ENCODE measurements at places on chromosomes 5 and 9. TPM values are rescaled to one million over a fixed set of nuclear protein-coding genes. Genes with fewer than 3 reads are reported as not detected.

DNA sequence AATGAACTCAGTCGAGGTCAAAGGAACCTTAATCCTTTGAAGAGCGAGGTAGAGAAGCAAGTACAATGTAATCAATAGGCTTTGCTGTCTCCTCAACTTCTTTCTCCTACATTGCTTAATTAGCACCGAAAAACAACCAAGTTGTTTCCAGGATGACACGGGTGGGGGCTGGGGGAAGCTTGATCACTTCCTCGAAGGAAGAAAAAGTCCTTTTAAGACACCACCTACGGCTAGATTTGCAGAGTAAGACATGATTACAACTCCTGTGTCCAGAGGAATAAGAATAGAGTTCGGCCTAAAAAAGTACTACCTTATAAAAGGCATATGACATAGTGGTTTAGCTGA is 811 bp upstream of the ARRDC3 start:
- DNase-seq: no peak

GRCh38 chr9:69171517-69171916 is 2.6 kb upstream of the TJP2 start:
- no peak for DNase-seq

GRCh38 chr9:129665814-129666520 is 520 bp downstream of the PRRX2 start:
- no peak for DNase-seq

DNA sequence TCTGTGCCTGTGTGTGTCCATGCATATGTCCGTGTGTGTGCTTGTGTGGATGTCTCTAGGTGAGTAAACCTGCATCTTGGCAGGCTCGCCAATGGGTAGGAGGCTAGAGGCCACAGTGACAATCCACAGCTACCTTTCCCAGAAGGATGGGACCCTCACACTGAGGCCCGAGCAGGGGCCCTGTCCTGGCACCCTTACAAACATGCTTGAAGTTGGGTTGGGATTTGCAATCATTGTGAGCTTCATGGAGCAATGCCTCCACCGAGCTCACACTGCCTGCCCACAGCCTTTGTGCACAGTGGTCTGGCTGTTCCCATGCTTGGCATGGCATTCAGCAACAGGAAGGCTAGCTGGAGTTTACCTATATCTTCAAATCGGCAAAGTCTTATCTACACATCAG is 311.1 kb upstream of the IRX1 start:
- DNase-seq: no peak

GRCh38 chr9:98494852-98495251 is 213.9 kb downstream of the GABBR2 start:
- no peak for DNase-seq

DNA sequence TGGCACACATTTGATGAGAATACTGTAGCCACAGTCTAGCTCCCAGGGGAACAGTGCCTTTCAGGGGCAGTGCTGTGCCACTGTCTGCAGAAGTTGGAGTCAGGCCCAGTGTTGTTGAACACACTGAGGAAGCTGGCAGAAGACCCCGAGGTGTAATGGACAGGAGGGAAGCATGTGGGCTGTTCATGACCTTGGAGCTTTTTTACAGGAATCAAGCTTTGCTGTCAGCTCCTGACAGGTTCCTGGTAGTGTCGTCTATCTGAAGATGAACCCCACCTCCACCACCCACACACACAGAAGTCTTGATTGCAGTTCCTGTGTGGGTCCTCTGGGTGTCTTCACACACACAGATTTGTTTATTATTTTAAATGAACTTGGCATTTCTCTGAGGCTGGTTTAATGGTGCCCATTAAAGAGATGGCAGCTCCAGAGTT is 40.3 kb upstream of the TNFAIP8 start:
- no peak for DNase-seq

DNA sequence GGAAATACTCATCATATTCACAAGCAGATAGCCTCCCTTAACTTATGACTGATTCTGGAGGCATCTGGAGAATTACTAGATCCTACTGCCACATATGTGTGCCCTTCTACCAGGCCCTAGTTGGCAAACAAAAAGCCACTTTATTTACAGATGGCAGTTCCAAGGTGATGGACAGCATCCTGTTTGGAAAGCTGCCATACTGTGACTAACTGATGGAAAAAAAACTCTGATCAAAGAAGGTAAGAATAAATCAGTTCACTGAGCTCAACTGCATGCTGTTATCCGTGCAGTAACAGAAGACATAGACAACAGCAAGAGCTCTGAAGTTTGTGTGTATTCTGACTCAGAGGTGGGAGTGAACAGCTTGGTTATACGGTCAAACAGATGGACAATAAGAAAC is 279.8 kb upstream of the POU5F2 start:
- DNase-seq: no peak

DNA sequence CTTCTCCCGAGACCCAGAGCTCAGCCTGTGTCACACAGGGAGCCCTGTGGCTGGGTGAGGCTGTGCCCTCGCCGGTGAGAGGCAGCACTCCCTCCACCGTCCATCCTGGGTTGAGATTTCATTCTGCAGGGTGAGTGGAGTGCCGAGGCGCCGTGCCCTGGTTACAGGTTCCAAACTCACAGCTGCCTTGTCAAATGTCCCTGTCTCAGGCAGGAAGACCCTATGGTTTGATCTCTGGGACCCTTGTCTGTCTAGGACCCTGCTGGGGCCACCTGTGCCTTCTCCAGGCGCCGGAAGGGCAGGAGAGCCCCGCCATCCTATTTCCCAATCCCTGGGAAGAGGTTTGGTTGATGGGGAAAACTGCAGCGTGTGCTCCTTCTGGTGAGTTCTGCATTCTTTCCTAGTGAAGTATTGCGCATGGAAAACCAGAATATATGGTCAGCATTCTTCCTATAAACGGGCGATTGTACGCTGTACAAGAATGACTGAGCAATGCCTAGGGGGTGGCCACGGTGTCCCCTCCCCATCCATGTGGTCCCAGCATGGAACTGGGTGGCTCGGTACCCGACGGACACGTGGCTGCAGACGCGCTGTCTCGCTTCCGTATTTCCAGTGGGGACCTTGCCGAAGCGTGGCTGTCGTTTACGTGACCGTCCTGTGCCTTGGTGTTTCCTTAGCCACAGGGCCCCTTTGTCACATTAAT is 95.9 kb upstream of the COL5A1 start:
- DNase-seq: no peak

DNA sequence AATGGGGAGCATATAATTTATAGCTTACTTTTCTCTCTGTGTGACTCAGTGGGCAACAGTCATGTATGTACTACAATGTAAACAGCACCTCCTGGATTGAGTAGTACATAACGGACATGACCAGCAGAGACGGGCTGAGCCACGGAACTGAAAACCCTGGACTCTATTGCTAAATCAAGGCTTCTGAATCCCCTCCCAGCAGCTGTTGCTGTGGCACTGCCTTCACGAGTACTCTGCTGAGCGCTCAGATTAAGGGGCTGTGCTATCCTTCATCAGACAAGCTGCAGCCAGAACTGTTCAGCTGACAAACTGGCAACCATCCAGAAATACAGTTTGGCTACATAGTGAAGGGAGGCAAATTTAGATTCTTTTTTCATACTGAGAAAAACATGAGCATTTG is 131.3 kb upstream of the CCDC180 start:
- DNase-seq: no peak

DNA sequence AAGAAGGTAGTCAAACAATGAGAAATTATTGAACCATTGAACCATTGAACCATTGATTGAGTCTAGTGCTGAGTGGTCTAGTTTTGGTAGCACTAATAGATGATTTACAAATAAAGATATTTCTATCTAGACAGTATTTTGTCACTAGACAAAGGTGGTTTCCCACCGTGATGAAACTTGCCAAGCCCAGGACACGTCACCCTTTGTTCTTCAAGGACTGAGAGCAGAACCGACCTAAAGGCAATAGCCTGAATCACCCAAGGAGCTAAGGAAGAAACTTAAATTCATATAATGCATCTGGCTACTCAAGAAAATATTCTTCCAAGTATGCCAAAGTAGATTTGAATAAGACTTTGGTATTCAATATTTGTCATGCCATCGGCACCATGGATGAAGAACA is 103.3 kb downstream of the ESM1 start:
- DNase-seq: no peak

DNA sequence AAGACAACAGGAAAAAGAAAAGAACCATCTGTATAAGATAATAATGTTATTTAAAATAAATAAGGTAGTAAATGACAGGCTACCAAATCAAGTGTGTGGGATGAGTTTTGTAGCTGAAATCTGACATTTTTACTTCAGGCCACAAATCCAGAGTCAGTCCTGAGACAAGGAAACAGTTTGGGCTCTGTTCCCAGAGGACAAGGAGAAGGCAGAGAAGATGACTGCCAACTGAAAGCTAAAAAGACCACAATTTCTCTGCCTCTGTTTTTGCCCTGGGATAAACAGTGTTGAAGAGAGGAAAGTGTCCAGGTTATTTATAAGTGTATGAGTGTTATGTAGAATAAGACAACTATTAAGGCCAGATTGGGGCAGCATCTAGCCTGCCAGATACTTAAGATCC is 180.5 kb downstream of the NFIB start:
- no peak for DNase-seq

- no peak for DNase-seq
Observed at GRCh38 chr9:120916991-120917880, 9.4 kb downstream of the TRAF1 start.

GRCh38 chr9:114098936-114099668 is at the start of gene KIF12:
KIF12 (minus strand) TSS chr9:114099292; CDS start chr9:114099276, 16 bp downstream.
- DNase-seq: no peak

GRCh38 chr5:156149213-156149612 is 177.8 kb upstream of the SGCD start:
- DNase-seq: no peak

DNA sequence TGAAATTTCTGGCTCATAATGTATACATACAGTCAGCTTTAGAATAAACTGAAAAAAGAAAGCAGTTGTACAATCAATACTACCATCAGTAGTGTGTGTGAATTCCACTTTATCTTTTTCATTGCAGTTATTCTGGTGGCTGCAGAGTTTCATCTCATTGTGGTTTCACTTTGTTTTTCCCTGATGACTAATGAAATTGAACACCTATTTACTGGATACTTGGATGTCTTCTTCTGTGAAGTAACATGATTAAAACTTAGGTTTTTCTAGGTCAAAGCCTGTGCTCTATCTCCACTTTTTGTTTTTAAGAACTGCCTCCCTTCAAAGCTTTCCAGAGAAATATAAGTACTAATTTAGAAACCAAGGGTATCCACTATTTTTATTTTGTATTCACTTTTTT is 174.3 kb downstream of the TRPM3 start:
- no peak for DNase-seq

DNA sequence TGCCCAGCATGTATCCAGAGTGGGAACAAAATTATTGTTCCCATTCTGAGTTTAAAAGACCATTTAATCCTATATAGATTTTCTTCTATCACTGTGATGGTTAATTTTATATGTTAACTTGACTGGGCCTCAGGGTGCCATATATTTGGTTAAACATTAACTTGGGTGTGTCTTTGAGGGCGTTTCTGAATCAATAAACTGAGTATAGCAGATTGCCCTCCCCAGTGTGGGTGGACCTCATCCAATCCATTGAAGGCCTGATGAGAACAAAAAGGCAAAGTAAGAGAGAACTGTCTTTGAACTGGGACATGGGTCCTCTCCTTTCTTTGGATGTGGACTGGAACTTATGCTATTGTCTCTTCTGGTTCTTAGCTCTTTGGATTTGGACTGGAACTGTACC is 17.3 kb downstream of the RIOK2 start:
- DNase-seq: no peak

- no peak for DNase-seq
Observed at GRCh38 chr9:135969064-135969683, 8.0 kb upstream of the UBAC1 start.

DNA sequence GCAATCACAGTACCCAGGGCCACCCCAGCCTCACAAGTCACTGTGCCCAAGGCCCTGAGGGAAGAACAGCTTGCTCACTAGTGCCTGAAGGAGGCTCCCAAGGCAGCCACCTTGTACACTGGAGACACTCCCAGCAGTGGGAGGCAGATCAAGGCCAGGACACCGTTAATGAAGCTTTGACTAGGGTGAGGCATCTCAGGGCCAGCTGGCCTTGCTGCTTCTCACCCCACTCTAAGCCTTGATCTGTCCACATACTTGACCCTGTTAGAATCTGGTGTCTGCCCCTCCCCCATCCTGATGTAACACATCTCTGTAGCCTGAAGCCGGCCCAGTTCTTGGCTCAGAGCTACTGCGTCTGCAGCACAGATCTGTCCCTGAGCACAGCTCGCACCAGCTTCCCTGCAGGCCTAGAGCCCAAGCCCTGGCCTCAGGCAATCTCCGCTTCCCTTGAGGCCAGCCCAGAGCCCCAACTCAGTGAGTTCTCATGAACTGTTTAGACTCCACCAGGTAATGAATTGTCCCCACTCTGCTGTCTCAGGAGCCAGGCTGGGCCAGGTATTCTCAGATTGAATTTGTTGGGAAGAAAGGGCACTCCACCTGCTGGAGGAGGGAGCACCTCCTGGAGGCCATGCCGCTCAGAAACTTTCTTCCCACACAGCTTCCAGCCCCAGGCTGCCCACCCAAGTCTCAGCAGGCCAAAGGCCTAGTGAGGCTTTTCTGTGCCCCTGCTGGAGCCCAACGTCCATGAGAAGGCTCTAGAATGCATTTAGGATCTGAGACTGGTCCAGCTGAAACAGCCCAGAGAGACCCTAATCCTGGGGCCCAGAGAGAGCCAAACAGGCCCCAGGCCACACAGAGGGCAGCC is 13.4 kb upstream of the JADE2 start:
- DNase-seq: no peak

GRCh38 chr9:37390759-37391158 is 31.7 kb upstream of the GRHPR start:
- DNase-seq: no peak

GRCh38 chr9:1273859-1274258 is 223.7 kb downstream of the DMRT2 start:
- no peak for DNase-seq

- DNase-seq: no peak
Observed at GRCh38 chr5:125331987-125332598, 585.7 kb upstream of the ZNF608 start.

- no peak for DNase-seq
Observed at GRCh38 chr5:1012313-1012841, 3.8 kb downstream of the NKD2 start.

GRCh38 chr5:96942078-96942477 is 6.2 kb downstream of the LNPEP start:
- DNase-seq: no peak

GRCh38 chr5:139182528-139183296 is 15.5 kb downstream of the SIL1 start:
- no peak for DNase-seq

GRCh38 chr5:179866241-179867078 is 7.8 kb upstream of the MRNIP start:
- DNase-seq: peak; percentile 35

DNA sequence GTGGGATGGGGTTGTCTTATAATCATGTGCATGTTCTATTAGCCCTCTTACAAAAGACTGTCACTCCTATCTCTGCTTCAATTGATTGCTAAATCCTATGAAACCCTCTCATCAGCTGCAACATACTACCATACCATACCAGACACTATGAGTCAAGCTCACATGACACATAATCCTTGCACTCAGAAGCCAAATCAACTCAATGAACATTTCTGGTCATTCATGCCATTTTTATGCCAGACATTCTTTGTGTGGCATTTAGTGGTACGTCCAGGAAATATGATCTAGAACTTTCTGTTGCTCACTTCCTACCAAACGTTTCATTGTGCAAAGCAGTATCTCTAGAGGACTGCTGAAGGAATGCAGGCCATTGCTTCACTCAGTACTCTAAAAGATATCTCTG is 159.2 kb upstream of the GNA14 start:
- DNase-seq: no peak

ORM2 gene
- not detected for total RNA-seq

COL5A1 gene
- 2.9 TPM for total RNA-seq

VAV2 gene
- 31.0 TPM for total RNA-seq

EMB gene
- total RNA-seq: 6.5 TPM

CYSRT1 gene
- total RNA-seq: under 0.01 TPM

RMND5B gene
- total RNA-seq: 20.8 TPM

PCDHA1 gene
- total RNA-seq: 8.6 TPM
